ENCODE measurements at places on chromosomes 3 and 15. TPM values are rescaled to one million over a fixed set of nuclear protein-coding genes. Genes with fewer than 3 reads are reported as not detected.
A peak's percentile ranks its signal among the peaks of the same experiment; 100 is the strongest.

Gene BOC
- 3.8 TPM for total RNA-seq

Gene AMIGO3
- not detected for total RNA-seq

Gene EPB42
- total RNA-seq, result not detected

Gene IQCF5
- total RNA-seq, result not detected

- no peaks in the 10 kb centered on the region for H3K36me3 ChIP-seq
- no peak overlapping the region for H3K4me3 ChIP-seq
- no peak overlapping the region for H3K27ac ChIP-seq
- H3K4me1 ChIP-seq, result no peaks in the 10 kb centered on the region
- H3K27me3 ChIP-seq, result no peaks in the 10 kb centered on the region
Observed at GRCh38 chr15:70324001-70324974, 226.6 kb upstream of the TLE3 start.

- H3K27me3 ChIP-seq, result no peaks in the 10 kb centered on the region
- H3K4me1 ChIP-seq, result peaks cover 5% of the 10 kb centered on the region
- H3K36me3 ChIP-seq, result no peaks in the 10 kb centered on the region
- no peak overlapping the region for H3K27ac ChIP-seq
Observed at GRCh38 chr3:79418855-79419621, 348.8 kb downstream of the ROBO1 start.

DNA sequence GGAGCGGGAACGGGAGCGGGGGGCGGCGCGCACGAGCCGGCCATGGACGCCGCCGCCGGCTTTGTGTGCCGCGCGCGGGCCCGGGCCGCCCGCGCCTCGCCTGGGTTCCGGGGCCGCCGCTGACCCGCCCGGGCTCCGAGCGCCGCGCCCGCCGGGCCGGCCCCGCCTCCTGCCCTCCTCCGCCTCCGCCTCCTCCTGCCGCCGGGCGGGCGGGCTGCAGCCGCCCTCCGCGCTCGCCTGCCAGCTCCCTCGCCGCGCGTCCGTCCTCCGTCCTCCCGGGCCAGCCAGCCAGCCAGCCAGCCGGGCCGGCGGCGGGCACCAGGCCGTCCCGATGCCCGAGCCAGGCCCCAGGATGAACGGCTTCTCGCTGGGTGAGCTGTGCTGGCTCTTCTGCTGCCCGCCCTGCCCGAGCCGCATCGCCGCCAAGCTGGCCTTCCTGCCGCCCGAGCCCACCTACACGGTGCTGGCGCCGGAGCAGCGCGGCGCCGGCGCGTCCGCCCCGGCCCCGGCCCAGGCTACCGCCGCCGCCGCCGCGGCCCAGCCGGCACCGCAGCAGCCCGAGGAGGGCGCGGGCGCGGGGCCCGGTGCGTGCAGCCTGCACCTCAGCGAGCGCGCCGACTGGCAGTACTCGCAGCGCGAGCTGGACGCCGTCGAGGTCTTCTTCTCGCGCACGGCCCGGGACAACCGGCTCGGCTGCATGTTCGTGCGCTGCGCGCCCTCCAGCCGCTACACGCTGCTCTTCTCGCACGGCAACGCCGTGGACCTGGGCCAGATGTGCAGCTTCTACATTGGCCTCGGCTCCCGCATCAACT lies at the start of gene ABHD17C:
Gene ABHD17C (plus strand): TSS at position 212 of the 812 bp plus-strand sequence. CDS start 120 bp downstream, at position 332.
- H3K36me3 ChIP-seq, result no peaks in the 10 kb centered on the region
- peak within 1 kb of the TSS; percentile 83 for H3K27ac ChIP-seq
- H3K4me1 ChIP-seq, result peaks cover 11% of the 10 kb centered on the region
- peak within 1 kb of the TSS; percentile 78 for H3K4me3 ChIP-seq
